Right ventricle myocardium superior (tissue), 1 donor: ENCODE measurements at places on chromosomes 3 and 15.

DNA sequence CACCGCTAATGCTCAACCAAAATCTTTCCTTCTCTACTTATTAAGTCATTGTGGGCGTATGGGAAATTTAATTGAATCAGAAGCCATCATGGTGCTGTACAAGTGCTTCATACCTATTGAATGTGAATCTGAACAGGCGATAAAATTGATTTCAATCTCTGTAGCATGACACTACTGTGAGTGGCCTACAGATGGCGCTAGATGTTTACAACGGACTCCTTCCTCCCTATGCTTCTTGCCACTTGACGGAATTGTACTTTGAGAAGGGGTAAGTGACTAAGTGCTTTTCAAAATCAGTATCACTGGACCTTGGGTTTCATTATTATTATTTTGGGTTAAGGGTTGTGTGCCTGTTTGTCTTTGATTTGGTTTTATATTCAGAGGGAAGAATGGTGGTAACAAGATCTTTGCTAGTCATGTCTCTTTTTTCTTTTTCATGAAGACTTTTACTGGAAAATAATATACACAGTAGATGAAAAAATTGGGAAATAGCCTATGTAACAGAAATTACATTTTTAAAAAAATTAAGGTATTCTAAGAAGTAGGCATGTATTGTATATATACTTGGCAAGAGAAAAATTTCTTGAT, 35.4 kb downstream of the ACP3 start:
- DNase-seq, result no peak

DNA sequence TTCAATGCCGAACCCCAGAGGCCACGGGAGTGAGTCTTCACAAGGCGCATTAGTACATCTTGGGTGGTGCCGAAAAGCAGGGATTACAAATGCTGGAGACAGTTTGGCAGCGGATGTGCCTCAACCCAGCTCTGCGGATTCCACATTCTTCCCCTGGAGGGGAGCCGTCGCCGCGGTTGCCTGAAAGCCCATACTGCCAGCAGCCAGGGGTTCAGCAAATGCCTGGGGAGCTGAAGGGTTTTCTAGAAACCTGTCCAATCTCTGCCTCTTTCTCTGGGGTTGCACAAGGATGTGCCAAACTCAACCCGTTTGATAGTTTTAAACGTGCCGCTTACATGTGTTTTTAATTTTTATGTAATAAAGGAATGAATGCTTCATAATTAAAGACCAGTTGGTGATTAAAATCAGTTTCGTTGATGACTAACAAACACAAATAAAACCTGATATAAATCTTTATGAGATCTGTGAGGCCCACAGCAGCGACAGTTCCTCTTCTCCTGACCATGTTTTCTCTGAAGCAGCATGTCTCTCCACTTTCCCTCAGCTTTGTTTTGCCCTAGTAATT, 74.6 kb upstream of the LEKR1 start:
- DNase-seq, result peak; percentile 70

DNA sequence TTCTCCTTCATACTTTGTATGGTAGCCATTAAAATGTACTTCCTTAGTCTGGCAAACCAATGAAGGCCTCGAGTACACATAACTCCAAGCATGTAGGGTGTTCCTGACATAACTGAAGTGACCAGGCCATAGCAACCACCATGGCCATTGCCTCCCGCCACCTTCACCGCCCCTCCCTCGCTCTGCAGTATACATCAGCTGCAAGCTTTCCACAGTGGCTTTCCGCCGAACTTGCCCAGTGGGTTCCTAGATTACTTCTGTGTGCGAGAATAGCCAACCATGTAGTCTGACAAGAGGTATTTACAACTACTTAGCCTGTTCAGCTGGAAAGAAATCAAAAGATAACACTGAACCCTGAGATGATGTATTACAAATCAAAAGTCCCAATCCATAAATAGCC, 3.4 kb upstream of the CTNNB1 start:
- DNase-seq, result peak; percentile 40

DNA sequence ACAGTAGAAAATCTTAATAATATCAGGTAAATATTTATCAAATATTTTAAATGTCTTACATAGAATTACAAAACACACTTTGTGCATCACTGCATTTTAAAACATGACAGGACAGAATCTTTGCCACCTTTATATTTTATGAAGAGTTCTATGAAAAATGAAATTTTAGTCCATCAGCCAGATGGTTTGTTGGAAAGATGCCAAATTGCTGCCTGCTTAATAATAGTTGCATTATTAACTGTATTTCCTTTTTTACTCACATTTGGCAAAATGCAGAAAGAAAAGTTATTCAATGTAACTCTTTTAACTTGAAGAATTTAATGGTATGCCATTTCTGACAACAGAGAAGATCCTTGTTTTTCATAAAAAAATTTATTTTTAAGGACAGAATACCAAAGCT, 1271.6 kb downstream of the NSUN3 start:
- DNase-seq, result no peak

DNA sequence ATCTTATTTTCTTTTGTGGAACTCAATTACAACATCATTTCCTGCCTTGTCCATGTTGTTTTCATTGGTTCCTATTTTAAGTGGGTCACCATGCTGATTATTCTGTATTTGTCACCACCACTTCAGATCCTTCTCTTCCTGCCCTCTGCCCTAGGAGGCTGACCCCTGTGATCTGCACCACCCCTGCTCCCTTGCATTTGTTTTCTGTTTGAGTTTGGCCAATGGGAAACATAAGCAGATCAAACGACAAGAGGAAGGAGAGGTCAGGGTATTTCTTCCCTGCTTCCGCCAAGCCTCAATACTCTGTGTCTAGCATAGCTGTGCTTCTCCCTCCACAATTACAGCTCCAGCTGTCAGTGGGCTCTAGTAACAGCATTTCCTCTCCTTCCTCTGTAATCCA, 71.6 kb downstream of the IMPG2 start:
- no peak for DNase-seq

GRCh38 chr3:126827121-126827520, 123.1 kb downstream of the CHCHD6 start:
- peak; percentile 66 for DNase-seq

DNA sequence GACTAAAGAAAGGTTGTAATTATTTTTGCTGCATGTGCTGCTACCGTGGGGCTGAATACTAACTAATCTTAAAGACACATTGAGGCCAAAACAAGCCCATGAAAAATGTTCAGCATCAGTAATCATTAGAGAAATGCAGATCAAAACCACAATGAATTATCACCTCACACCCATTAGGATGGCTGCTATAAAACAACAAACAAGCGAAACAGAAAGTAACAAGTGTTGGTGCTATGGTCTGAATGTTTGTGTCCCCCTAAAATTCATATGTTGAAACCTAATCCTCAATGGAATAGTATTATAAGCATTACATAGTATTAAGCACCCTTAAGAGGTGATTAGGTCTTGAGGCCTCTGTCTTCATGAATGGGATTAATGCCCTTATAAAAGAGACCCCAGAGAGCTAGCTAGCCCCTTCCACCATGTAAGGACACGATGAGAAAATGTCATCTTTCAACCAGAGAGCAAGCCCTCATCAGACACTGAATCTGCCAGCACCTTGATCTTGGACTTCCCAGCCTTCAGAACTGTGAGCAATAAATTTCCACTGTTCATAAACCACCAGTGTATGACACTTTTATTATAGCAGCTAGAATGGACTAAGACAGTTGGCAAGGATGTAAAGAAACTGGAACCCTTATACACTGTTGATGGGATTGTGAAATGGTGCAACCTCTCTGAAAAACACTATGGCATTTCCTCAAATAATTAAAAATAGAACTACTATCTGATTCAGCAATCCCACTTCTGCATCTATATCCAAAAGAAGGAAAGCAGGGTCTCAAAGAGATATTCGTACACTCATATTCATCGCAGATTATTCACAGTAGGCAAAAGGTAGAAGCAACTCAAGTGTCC, 76.1 kb downstream of the REC114 start:
- DNase-seq, result no peak

DNA sequence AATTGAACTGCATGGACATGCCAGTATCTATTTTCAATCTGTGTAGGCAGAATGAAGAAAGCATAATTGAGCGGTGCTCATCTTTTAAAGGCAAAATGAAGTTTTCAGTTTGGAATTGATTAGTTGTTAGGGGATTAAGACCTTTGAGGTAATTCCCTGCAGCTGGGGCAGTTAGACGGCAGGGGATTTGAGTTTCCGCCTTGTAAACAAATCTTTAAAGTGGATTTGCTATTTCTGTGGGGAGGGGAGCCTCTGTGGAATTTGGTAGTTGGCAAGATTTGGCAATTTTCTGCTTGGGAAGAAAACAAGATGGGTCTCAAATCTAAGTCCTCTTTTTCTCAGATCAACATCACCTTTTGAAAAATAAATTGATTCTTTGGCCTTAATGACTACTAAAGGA, 212.5 kb upstream of the CNTN6 start:
- DNase-seq, result no peak

GRCh38 chr15:42385980-42386700, 26.8 kb downstream of the CAPN3 start:
- no peak for DNase-seq

DNA sequence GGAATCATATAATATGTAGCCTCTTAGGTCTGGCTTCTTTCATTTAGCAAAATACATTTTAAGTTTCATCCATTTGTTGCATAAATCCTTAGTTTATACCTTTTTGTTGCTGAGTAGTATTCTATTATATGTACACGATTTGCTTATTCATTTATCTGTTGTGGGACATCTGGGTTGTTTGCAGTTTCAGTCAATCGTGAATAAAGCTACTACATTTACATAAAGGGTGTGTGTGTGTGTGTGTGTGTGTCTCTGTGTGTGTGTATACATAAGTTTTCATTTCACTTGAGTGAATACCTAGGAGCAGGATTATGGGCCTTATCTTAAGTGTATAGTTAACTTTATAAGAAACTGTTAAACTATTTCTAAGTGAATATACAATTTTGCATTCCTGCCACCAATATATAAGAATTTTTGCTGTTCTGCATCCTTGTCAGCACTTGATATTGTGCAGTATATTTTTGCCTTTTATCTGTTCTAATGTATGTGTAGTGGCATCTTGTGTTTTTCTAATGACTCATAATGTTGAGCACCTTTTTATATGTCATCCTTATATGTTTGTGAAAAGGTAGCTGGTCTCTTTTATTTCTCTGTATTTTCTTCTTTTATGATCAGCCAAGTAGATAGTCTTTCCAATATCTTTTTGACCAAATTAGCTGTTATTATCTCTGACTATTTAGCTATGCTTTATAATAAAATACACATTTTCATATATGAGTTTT, 55.0 kb downstream of the GLCE start:
- DNase-seq, result no peak

DNA sequence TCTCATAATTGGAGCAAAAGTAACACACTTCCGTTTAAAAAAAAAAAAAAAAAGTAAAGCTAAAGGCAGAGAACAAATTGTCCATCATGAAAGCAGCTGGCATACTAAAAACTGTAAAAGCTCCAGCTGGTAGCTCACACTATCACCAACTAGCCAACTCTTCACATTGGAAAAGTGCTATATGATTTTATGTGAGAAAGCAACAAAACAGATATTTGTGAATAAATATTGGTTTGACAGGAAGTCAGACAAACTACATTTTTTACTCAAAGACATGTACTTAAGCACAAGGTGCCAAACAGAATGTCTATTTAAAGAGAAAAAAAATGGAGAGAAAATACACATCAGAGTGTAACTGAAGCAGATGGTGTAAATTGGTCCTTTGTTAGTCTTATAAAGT, 231.2 kb upstream of the CADM2 start:
- DNase-seq, result no peak

- DNase-seq, result no peak
Measured at GRCh38 chr3:18745472-18745871, 320.3 kb upstream of the SATB1 start.

- no peak for DNase-seq
Measured at GRCh38 chr3:147370349-147370748, 36.0 kb downstream of the ZIC4 start.

DNA sequence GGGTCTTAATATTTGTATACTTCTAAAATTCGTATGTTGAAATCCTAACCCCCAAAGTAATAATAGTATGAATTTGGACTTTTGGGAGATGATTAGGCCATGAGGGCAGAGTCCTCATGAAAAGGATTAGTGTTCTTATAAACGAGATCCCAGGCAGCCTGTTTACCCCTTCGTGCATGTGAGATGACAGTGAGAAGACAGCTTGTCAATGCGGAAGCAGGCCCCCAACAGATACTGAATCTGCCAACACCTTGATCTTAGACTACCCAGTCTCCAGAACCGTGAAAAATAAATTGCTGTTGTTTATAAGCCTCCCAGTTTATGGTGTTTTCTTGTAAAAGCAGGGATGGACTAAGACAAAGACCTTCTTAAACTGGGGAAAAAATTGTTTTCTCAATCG, 714.2 kb downstream of the SI start:
- no peak for DNase-seq

- DNase-seq, result no peak
Measured at GRCh38 chr3:47622671-47623461, 44.2 kb upstream of the CSPG5 start.

GRCh38 chr15:56739964-56740640, 6.8 kb upstream of the ZNF280D start:
- no peak for DNase-seq

DNA sequence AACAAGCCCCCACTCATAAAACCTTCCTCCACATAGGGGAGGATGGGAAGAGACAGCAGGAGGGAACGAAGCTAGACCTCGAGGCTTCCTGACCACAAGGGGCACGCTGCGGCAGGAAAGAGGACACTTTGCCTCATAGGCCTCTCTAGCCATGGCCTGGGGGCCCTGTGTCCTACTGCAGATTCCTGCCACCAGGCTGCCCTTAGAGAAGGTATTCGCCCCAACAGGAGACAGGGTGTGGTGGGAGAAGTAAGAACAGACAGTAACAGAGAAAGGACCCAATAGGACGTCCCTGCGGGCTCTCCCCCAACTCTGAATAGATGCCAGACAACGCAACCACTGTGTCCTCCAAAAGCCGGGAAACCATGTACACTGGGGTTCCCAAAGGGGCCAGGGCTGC, 36.8 kb downstream of the ADCY5 start:
- DNase-seq, result no peak

GRCh38 chr3:124156866-124157712, 165.2 kb upstream of the ROPN1 start:
- no peak for DNase-seq

- no peak for DNase-seq
Measured at GRCh38 chr3:20588781-20589180, 402.8 kb upstream of the SGO1 start.

- no peak for DNase-seq
Measured at GRCh38 chr3:159263750-159264553, 462.1 kb downstream of the MFSD1 start.

GRCh38 chr3:138898301-138898700, 48.6 kb downstream of the FOXL2 start:
- no peak for DNase-seq

- DNase-seq, result no peak
Measured at GRCh38 chr3:157333551-157333991, 103.1 kb upstream of the PTX3 start.
